ENCODE measurements at places on chromosomes 16 and 17.

- H3K27ac ChIP-seq: no peak overlapping the region
- DNase-seq: no peak
- no peaks in the 10 kb centered on the region for H3K27me3 ChIP-seq
- H3K36me3 ChIP-seq: no peaks in the 10 kb centered on the region
These were observed 4.6 kb upstream of the MVD start for GRCh38 chr16:88667461-88667860.

GRCh38 chr16:27690608-27691007 lies 140.7 kb downstream of the KATNIP start:
- no peaks in the 10 kb centered on the region for H3K36me3 ChIP-seq
- H3K4me3 ChIP-seq: no peak overlapping the region
- H3K27me3 ChIP-seq: no peaks in the 10 kb centered on the region
- H3K27ac ChIP-seq: no peak overlapping the region
- H3K4me1 ChIP-seq: no peaks in the 10 kb centered on the region
- DNase-seq: no peak

DNA sequence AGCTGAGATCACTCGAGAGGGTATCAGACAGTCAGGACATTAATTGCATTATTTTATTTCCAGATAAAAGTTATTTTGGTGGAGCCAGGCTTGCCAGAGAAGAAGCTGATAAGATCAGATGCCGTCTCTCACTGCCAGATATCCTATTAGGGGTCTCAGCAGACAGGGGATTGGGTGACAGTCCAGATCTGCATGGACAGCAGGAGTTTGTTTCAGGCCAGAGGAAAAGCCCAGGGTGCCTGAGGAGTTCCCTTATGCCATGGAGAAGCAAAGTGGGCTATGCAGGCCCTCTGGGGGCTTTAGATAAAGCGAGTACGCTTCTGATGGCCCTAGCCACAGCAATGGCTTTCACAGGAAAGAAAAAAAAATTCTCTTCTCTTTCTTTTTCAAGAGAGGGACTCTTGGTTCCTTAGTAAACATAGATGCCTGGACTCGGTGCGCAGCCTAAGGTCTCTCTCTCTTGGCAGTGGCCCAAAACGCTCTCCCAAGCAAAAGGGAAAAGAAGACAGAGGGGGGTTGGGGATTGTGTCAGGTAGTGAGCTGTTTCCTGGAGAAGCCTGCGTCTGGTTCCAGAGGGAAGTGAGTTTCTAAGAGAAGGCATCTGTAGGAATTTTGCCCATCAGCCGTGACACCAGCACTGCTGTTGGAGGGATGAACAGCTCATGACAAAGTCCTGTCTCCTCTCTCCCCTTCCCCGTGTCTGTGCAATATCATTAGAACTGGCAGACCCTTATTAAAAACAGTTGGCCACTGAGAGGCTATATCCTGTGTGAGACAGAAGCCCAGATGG lies 166.3 kb upstream of the FOXF1 start:
- H3K27me3 ChIP-seq: peaks cover 81% of the 10 kb centered on the region
- no peak overlapping the region for H3K4me3 ChIP-seq
- H3K4me1 ChIP-seq: no peaks in the 10 kb centered on the region
- H3K27ac ChIP-seq: no peak overlapping the region
- H3K36me3 ChIP-seq: no peaks in the 10 kb centered on the region

DNA sequence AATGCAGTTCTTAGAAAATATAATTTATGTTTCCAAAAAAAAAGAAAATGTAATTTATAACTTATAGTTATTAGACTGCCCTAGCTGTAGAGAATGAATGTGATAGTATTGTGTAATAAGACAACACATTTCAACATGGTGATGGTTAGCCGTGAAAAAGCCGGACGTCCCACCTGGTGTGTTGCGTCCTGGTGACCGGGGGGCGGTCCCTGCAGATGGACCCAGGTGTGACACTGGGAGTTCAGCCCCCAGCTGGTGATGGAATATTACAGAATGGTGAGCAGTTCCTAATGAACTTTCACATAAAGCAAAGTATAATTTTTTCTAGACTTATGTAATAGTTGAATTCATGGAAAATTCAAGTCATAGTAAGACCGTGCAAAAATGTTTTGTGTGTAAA lies 132.8 kb downstream of the LAT start:
- no peak for DNase-seq
- no peak overlapping the region for H3K4me3 ChIP-seq
- H3K27ac ChIP-seq: no peak overlapping the region
- H3K4me1 ChIP-seq: peaks cover 8% of the 10 kb centered on the region
- peaks cover 3% of the 10 kb centered on the region for H3K36me3 ChIP-seq
- no peaks in the 10 kb centered on the region for H3K27me3 ChIP-seq

GRCh38 chr16:89311636-89312035 lies 94.1 kb downstream of the ZNF778 start:
- no peak overlapping the region for H3K27ac ChIP-seq
- H3K4me1 ChIP-seq: peaks cover 76% of the 10 kb centered on the region
- no peak overlapping the region for H3K4me3 ChIP-seq
- H3K36me3 ChIP-seq: no peaks in the 10 kb centered on the region

DNA sequence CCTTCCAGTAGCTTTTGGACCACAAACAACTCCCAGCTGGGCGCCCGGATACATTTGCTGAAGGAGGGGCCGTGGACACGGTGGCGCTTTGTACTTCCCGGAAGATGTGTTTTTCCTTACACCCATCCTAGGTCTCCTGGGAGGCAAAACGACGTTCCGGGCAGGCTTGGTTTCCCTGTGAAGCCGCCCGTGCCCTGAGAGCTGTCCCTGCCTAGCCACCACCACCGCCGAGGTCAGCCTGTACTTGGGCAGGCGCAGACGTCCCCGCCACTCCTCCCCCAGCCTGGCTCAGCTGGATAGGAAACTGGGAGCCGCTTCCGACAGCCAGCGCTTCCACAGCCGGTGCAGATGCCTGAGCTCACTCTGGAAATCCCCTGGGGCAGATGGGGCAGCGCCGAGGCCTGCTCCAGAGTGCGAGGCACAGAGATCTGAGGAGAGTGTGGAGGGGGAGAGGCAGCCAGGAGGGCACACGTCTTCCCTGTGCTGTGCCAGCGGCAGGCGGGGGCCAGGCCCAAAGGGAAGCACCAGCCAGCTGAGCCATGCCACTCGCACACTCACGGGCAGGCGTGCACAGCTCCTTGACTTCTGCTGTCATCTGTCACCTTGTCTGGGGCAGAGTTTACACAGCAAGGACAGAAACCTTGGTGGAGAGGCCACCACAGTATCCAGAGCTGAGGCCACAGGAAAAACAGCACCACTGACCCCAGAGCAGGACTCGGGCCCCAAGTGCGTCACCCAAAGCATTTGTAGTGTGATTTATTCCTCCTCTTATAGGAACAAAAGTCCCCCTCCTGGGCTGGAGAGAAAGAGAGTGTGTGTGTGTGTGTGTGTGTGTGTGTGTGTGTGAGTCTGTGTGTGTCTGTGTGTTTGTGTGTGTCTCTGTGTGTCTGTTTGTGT lies 3.0 kb downstream of the RHBDF2 start:
- no peak for DNase-seq
- H3K27ac ChIP-seq: peak overlapping the region; percentile 98
- peaks cover 81% of the 10 kb centered on the region for H3K4me1 ChIP-seq
- H3K4me3 ChIP-seq: peak overlapping the region; percentile 84
- no peaks in the 10 kb centered on the region for H3K36me3 ChIP-seq
